Chondrocyte (in vitro differentiated cells): ENCODE measurements at places on chromosomes 1 and 21. TPM values are rescaled to one million over a fixed set of nuclear protein-coding genes. Genes with fewer than 3 reads are reported as not detected.

The UMODL1 gene
- total RNA-seq = 0.29 TPM in 1 of 3 replicates, not detected in the others

The PDC gene
- not detected in 3 replicates for total RNA-seq

The PLEKHG5 gene
- total RNA-seq = 32.4 to 50.5 TPM (median 33.6 TPM) in 3 replicates

DNA sequence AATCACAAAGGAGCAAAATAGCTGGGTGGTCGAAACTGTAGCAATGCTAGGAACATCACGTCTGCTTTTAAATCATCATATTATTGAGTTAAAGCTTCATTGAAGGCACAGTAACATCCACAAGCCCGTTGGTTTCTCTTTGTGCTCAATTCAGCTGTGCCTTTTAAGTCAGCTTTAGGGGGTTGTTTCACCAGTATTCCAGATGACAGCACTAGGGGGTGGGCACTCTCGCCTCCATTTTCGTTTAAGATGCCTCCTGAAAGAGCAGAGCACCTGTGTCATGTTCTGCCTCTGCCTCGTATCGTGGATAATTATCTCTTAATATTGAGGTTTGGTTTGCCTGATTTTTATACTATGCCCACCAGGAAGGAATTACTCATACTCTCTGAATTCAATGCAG, 139.8 kb upstream of the PTBP2 start:
- H3K27me3 ChIP-seq = peaks cover 25% of the 10 kb centered on the region
- no peak for DNase-seq
- H3K27ac ChIP-seq = no peak overlapping the region
- peaks cover 1% of the 10 kb centered on the region for H3K36me3 ChIP-seq
- no peaks in the 10 kb centered on the region for H3K4me1 ChIP-seq

GRCh38 chr1:119133987-119134386, 6.5 kb downstream of the WARS2 start:
- H3K4me1 ChIP-seq = peaks cover 20% of the 10 kb centered on the region
- H3K36me3 ChIP-seq = no peaks in the 10 kb centered on the region
- DNase-seq = no peak
